Esophagus muscularis mucosa (tissue), 4 donors: ENCODE measurements at places on chromosomes 11 and 22. TPM values are rescaled to one million over a fixed set of nuclear protein-coding genes. Genes with fewer than 3 reads are reported as not detected.
A peak's percentile ranks its signal among the peaks of the same experiment; 100 is the strongest.

DNA sequence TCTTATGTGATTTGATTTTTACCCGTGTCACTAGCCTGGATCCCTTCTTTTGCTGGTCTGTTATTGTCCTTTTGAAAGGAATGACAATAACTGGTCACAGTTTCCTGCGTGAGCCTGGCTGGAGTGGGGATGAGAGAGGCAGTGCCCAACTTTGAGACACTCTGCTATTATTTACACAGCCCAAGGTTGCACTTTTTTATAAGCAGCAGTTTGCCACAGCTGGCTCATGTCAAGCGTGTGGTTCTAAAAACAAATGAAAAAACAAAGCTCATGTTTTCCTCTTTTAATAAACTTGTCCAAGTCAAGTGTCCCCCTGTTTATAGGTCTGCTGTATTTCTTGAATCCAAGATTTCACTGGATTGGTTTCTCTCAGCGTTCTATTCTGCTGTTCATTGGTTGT is 201.3 kb downstream of the GRIK4 start:
- no peak for DNase-seq

DNA sequence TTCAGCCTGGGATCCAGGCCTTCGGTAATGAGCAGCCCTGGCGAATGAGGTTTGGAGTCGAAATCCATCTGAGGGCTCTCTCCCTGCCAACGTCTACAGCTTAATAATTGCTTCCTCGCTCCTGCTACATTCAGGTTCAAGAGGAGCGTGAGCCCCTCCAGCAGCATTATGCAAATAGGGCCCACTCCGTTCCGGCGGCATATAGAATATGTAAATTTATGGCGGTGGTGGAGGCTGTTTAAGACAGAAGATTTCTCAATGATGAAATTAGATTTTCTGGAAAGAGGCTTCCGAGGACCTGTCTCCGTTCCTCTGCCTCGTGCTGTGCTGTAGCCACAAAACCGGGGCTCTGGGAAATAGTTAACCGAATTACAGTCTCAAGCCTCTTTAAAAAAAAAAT is 402.8 kb downstream of the MIAT start:
- no peak for DNase-seq

DNA sequence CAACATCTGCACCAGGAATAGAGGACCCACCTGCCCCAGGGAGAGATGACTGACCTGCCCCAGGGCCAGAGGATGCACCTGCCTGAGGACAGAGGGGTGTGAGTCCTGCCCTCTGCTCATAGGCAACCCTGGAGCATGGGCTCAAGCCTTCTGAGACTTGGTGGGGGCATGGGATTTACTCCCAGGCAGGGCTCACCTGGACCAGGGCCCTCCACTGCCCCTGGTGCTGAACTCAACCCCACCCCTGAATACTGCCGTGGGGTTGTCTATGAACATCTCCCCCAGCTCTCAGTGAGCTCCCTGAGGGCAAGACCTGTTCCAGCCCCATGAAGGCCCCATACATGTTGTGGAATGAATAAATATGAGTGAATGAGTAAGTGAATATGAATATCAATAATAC is 33.8 kb upstream of the MUC5AC start:
- no peak for DNase-seq

DNA sequence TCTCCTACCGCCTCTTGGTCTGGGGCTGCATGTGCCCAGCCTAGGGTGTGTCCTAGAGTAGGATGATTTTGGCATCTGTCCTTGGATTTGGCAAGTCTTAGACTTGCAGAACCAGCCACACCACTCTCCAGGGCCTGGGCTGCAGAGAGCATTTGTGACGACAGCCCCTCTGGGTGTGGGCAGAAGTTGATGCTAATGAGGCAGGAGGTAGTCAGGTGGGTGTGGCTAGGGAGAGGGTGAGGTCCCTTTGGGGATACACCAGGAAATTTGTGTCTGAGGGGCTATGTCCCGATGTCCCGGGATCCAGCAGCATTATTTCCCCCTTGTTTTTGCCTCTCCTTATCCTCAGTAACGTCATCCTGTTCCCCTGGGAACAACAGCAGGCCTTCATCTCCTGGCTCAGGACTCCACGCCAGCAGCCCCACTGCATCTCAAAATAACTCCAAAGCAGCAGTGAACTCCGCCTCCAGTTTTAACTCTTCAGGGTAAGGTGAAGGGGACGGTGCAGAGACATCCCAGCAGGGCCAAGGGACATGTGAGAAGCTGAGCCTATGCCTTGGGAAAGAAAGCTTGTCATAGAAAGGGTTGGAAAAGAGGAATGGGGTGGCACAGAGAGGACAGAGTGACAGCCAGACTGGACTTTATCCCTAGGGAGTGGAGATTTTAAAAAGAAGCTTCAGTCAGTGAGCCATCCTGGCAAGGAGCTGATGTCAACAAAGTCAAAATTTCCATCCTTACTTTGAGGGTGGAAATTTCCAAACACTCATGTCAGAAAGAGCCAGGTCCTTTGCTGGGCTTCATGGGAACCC is 8.0 kb upstream of the TLCD5 start:
- DNase-seq: no peak

- no peak for DNase-seq
Measured at GRCh38 chr11:128497776-128498095, 89.6 kb downstream of the ETS1 start.

DNA sequence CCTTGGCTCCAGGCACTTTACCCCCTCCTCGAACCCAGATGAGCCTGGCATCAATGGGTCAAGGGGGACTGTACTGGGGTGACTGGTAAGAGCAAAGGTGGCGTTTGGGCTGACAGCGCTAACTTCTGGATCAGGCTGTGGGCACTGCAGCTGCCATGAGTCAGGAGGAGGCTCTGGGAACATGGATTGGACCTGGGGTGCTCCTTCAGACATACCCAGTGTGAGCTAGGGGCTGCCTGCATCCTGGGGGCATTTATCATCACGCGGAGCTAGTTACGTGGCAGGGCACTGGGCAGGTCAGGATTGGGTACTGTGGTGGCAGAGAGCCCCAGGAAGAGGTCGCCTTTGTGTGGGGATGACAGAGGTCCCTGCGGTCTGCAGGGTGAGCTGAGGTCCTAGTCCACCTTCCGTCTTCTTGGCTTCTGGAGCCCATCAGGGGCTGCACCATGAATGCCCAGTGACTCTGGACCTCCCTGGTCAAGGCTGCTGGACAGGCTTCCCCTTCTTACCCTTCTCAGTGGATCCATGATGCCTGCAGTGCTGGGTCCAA is 13.1 kb downstream of the GRIK4 start:
- no peak for DNase-seq

DNA sequence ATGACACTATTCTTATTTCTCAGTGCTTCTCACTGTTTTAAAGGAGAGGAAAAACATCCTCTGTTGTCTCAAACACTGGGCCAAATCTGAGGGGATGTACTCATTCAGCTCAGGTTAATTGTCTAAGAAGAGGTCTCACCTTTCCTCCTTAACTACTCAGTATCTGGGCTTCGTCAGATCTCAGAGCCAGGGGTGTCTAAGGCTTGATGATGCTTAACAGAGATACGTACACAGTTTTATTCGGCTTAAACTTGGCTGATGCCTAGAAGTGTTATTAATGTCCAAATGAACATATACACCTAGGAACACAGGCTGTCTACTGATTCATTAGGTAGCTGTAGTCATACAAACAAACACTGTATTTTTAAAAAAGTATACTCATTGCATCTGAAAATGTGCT is 85.8 kb downstream of the UVRAG start:
- DNase-seq: no peak

DNA sequence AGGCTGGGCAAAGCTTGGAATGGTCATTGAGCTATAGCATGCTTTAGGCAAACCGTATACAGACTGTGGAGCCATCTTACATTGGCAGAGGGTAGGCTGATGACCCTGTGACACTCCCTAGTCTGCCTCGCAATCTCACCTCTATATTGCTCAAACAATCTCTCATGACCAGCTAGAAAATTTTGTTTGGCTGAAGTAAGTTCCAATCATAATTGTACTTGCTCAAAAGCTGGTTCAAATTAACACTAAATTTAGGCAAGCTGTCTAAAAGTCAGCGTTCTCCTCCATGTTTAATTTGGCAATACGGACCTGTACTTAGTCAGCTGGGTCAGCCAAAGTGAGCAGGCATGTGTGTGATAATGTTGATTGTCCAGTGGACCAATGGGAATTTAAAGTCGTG is 133.0 kb downstream of the SWAP70 start:
- DNase-seq: no peak

GRCh38 chr11:47443028-47443700 is 5.8 kb downstream of the RAPSN start:
- no peak for DNase-seq

GRCh38 chr22:50416996-50417395 is 57.8 kb downstream of the SBF1 start:
- no peak for DNase-seq

- DNase-seq: no peak
Measured at GRCh38 chr11:41289408-41289807, 170.0 kb downstream of the LRRC4C start.

- no peak for DNase-seq
Measured at GRCh38 chr11:71490731-71491390, 36.2 kb upstream of the KRTAP5-7 start.

DNA sequence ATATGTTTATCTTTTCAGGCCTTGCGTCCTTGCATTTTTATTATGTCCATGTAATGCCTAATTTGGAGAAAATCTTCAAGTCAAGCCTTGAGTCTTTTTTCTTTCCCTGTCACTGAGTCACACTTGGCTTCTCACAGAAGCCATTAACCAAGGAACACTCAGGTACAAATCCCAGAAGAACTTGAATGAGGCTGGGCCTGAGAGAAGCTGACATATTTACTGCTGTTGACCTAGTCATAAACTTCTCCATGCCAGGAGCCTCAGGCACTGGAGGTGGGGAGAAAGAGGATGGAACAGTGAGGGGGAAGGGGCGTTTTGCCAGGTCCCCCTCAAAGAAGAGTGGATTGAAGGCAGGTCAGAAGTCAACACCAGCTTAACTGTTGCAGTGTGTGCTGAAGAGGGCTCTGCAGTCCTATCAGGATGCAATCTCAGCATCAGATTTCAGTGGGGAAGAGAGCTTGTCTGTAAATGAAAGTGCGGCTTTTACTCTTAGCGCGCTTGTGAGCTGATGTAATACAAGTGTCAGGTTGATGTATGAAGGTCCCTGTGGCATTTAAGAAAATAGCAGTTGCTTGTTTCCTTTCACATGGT is 526.0 kb downstream of the ETS1 start:
- DNase-seq: no peak

- no peak for DNase-seq
Measured at GRCh38 chr22:43476341-43476740, 64.5 kb downstream of the MPPED1 start.

GRCh38 chr11:63862923-63863322 is 24.0 kb downstream of the MARK2 start:
- no peak for DNase-seq

DNA sequence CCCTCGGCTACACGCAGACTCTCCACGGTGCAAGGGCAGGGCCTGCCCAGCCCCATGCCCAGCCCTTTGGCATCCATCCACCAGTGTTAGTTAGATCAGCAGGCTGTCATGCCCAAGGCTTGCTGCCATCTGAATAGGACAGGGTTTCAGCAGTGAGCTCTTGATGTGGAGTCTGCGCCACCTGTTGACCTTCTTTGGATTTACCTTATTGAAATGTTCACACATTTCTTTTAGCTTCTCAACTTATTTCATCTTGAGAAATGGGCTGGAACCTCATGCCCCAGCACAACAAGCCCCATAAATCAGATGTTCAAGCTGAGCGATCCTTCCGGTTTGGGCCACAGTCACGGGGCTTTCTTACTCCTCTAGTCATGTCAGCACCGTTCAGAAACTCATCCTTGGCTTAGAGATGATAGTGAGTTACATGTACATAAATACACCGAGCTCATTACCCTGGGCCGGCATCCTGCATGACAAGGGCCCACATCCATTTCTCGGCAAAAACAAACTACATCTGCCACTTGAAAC is 61.7 kb downstream of the PARVB start:
- no peak for DNase-seq

GRCh38 chr11:118086913-118087768 is at the start of gene SMIM35:
Gene SMIM35 (minus strand): TSS chr11:118086963. CDS start chr11:118086757, 206 bp downstream.
- DNase-seq: no peak

DNA sequence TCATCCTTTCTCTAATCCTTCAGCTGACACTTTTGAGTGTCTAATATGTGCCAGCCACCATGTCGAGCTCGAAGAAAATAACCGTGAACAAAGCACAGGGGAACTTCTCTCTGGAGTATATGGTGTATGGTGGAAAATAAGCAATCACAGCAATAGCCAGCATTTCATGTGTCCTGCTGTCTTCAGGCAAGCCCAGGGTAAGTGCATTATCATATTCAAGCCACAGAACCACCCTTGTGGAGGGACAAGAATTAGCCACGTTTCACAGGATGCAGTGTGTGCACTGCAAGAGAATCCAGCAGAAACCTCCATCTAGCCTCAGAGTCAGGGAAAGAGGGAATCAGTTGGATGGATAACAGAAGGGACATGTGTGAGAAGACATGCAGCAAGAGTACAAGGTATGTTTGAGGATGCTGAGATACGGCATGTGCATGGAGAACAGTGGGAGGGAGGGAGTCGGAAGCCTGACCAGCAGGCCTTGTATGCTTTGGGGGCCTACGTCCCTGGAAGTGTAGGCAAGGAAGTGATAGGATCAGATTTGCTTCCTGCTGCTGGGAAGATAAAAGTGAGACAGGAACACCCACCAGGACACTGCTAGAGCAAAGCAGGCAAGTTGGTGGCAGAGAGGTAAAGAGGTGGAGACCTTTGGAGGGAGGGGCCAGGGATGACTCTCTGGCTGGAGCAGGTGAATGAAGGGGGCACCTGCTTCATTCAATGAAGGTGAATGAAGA is 14.7 kb upstream of the GNAZ start:
- peak; percentile 68 for DNase-seq

DNA sequence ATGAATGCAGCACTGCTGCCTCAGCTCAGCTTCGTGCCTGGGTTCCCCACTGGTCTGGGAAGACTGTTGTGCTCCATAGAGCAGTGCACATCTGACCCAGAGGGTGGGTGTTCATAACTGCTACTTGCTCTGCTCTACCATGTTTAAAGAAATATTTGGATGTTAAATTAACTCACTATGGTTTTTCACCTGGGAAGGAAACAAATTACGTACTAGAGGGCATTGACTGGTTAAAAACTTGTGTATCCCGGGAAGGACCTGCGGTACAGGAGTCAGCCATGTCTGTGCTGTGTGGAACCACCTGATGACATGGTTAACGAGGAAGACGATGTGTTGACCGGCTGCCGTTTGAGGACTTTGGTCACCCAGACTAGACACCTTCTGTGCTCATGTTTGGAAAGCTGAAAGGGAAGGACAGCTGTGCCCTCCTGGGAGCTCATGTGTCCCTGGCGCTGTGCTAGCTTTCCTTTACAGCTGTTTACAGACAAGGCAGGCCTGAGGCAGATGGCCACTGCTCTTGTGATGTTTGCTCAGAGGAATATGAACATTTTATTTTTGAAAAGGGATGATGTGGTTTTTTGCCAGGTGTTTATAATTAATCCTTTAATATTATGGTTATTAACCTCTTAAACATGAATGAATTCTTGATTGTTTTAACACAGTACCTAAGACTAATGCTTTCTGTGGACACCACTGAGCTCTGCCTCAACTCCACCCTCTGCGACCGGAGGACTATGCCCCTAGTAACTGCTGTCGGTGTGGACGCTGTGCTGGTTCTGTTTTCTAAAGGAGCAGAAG is 14.3 kb upstream of the AIFM3 start:
- DNase-seq: no peak

GRCh38 chr22:20792966-20793728 is 19.2 kb downstream of the SERPIND1 start:
- DNase-seq: no peak

HIKESHI gene
- 41.9 TPM for total RNA-seq

PIWIL4 gene
- 4.4 TPM for total RNA-seq

APOL3 gene
- 59.5 TPM for total RNA-seq

OR51I1 gene
- not detected for total RNA-seq

TRPM5 gene
- total RNA-seq: not detected

OLFML1 gene
- 10.8 TPM for total RNA-seq

GLYATL1 gene
- not detected for total RNA-seq

OR51E2 gene
- 1.1 TPM for total RNA-seq

RFPL3 gene
- total RNA-seq: not detected

MICALL1 gene
- total RNA-seq: 51.2 TPM

CCDC15 gene
- total RNA-seq: 0.42 TPM
